Daoy (cell line): ENCODE measurements at places on chromosomes 5 and 9. TPM values are rescaled to one million over a fixed set of nuclear protein-coding genes. Genes with fewer than 3 reads are reported as not detected.

The PNPLA7 gene
- total RNA-seq: under 0.01 TPM in 1 of 2 replicates, not detected in the other

The PDE6A gene
- not detected in 2 replicates for total RNA-seq

The HCN1 gene
- not detected in 2 replicates for total RNA-seq

The SPZ1 gene
- not detected in 2 replicates for total RNA-seq

The TLN1 gene
- 173 and 190 TPM in 2 replicates for total RNA-seq

The PCDHGA7 gene
- total RNA-seq: 0.06 and 0.42 TPM in 2 replicates

DNA sequence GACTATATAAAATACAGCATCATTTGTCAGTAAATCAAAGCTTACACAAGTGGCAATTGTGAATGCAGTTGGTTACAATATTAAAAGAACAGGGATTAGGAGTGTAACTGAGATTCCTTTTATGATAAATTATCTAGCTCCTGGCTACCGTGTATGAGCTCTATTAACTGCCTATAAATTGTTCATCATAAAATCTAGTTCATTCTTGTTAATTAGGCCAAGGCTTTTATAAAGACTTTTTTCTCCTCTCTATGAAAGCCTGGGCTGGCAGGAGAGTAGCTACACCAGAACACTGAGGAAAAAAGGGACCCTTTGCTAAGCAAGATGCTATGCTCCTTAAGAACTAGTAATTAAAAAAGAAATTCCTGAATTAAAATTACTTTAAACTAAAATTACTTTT, 132.4 kb upstream of the MEF2C start:
- no peak for DNase-seq

- no peak for DNase-seq
Measured at GRCh38 chr5:136038635-136039034, 9.8 kb downstream of the TGFBI start.

DNA sequence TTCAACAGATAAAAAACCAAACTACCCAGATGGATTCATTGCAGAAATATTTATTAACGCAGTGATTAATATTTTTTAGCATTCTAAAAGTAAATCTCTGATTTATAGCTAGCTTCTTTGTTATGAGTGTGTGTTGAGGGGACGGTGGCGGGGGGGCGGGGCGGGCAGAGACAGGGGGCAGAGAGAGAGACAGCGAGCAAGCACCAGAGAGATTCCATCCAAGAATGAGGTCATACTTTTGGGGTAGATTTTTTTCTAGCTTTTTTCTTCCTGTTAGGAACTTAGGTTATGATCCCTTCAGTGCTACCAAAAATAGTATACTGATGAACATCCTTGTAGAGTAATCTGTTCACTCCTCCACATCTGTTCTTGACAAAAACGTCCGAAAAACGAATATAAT, 500 bp upstream of the ZNF883 start:
- DNase-seq: peak; percentile 9

DNA sequence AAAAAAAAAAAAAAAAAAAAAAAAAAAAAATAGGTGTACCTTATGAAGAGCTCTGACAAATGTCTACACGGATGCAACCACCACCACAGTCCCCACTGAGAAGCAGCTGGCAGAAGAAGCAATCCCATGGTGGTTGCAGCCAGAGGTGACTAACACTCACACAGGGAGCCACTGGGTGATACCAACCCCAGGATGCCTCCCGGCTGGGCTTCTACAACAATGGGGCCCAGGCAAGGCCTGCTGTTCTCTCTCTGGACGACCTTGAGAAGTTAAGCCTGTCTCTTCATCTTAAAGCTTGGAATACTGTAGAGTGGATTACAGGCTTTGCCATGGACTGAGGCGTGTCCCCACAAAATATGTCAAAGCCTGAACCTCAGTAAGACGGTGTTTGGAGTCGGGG, 104.1 kb downstream of the ROR2 start:
- no peak for DNase-seq

DNA sequence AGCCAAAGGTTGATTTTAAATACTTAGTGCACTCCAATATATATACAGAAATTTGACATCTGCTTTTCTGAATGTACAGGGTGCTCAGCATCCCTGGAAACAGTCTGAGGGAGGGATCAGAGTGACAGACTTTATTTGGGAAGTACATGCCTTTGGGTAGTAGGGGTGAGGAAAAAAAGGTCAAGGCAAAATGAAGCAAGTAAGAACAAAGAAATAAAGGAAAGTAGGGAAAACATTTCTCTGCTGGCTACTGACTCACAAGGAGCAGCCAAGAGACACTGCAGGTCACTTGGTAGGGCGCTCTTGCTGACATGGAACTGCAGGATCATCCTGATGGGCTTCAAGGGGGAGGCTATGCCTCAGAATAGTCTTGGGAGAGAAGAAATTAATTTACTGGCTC, 380.9 kb downstream of the RAB3C start:
- no peak for DNase-seq

- DNase-seq: no peak
Measured at GRCh38 chr9:111938427-111938800, 41.8 kb downstream of the UGCG start.

DNA sequence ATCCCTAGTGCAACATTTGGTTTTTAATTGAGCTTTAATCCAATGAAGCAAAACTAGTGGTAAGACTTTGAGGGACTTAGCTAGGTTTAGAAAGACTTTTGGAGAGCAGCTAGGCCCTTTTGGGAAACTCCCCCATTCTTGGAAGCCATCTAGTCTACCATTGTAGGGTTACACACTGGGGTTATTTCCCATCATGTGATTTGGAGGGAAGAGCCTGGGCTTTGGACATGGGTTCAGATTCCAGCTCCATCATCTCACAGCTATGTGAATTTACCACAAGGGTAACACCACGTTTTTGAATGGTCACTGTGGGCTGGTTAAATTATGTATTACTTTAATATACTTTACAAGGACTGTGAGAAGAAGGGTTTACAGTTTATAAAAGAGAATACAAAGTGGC, 18.3 kb upstream of the TNFSF15 start:
- DNase-seq: peak; percentile 51

- DNase-seq: no peak
Measured at GRCh38 chr9:18067548-18068120, 406.3 kb upstream of the ADAMTSL1 start.

DNA sequence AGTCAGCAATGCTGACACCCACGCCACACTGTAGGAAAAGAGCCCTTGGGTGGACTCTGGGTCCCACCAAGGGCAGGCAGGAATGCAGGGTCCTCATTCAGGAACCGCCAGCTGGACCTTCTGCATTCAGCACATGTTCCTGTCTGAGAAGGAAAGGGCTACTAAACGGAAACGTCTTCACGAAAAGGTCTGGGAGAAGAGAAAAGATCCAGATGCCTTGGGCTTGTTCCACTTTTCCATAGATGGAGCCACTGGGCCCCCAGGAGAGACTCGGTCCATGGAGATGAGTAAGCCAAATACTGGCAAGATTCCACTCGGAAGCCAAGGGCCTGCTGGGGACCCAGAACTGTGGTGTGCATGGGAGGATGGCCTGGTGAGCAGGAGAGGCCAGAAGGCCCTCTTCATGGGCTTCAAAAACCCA, 38.4 kb downstream of the LHFPL2 start:
- DNase-seq: peak; percentile 84

DNA sequence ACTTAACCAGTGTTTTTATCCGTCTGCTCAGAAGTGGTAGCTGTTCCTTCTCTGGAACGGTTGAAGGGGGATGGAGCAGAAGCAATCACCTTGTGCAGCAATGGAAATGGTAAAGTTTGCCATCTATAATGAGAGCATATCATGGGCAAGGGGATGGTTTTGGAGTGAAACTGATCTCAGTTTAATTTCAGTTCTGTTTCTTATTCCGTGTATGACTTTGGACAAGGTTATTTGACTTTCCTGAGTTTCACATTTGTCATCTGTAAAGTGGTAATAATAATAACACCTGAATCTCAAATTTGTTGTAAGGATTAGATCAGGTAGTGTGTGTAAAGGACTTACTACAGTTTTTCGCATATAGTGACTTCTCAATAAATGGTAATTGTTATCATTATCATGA, 106.1 kb downstream of the PCSK1 start:
- DNase-seq: no peak

DNA sequence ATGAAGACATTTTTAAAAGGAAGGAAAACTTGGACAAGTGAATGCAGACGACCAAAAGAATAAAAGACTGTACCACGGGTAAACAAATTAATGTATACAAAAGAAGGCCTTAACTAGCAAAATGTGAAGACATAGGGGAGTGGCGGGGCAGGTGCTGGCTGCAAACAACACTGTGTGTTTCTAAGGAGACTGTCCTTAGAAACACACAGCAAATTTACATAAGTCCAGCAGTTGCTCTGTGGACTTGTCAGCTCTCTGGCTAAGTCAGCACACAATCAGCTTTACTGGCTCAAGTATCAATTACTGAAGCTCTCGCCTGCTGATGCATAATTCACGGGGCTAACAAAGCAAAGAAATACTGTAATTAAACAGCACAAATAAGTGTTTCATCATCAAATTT, 24.8 kb downstream of the PTBP3 start:
- no peak for DNase-seq

DNA sequence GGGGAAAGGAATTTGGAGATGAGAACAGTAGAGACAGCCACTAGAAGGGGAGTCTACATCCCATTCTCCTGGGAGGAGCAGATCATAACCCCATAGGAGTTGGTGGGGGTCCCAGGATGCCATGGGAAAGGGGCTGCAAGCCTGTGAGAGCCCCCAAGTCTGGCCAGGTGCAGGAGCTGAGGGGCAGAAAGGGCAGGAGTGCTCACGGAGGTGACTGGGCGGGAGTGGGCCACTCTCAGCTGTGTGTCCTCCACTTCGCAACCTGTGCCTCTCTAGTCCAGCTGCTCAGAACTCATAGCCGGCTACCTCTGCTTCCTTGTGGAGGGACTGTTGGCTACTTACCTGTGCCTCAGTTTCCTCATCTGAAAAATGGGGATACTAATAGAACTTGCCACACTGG, 263.9 kb downstream of the FSTL4 start:
- no peak for DNase-seq

GRCh38 chr5:111514087-111514486, 1.8 kb upstream of the STARD4 start:
- DNase-seq: no peak

DNA sequence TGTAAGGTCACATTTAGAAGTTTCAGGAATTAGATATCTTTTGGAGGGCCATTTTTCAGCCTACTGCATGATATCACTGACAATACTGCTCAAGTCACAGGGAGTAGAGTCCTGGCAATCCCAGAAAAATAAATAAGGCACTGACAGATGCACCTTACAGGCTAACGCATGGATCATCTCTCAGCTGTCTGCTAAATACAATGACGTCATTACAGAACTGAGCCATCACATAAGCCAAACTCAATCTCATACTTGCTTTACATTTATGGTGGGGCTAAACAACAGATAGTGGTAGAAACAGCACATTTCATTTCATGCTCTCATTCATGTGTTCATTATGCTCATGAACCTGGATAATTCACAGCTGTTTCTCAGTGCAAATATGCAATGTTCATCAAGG, 243.7 kb downstream of the SEMA5A start:
- DNase-seq: no peak

- peak; percentile 62 for DNase-seq
Measured at GRCh38 chr9:131739133-131739958, 530 bp downstream of the RAPGEF1 start.

- no peak for DNase-seq
Measured at GRCh38 chr5:35900972-35901695, 37.3 kb downstream of the CAPSL start.

DNA sequence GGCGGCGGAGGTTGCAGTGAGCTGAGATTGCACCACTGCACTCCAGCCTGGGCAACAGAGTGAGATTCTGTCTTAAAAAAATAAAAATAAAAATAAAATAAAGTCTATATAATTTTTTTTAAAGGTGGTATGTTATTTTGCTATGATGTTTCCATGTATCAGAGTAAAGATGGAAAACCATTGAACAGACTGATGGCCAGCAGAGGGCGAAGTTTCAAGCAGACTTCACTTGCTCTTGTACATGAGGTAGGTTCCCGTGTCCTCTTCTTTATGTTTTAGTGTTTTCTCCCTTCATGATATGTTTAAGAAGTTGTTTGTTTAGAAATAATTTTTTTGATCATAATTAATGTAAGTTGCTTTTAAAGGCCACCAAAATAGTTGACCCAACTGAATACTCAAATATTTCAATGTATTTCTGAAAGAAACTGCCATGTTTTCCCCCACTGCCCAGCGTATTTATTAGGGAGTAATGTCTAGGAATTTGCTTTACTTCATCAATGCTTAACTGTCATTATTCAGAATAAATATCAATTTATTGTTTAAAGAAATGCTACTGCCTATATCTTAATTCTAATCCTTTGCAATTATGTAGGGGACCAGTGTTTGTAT, 146.4 kb downstream of the HACD4 start:
- DNase-seq: peak; percentile 4

GRCh38 chr5:2442496-2443354, 308.8 kb downstream of the IRX2 start:
- no peak for DNase-seq

GRCh38 chr9:137676998-137677397, 58.2 kb downstream of the EHMT1 start:
- no peak for DNase-seq

DNA sequence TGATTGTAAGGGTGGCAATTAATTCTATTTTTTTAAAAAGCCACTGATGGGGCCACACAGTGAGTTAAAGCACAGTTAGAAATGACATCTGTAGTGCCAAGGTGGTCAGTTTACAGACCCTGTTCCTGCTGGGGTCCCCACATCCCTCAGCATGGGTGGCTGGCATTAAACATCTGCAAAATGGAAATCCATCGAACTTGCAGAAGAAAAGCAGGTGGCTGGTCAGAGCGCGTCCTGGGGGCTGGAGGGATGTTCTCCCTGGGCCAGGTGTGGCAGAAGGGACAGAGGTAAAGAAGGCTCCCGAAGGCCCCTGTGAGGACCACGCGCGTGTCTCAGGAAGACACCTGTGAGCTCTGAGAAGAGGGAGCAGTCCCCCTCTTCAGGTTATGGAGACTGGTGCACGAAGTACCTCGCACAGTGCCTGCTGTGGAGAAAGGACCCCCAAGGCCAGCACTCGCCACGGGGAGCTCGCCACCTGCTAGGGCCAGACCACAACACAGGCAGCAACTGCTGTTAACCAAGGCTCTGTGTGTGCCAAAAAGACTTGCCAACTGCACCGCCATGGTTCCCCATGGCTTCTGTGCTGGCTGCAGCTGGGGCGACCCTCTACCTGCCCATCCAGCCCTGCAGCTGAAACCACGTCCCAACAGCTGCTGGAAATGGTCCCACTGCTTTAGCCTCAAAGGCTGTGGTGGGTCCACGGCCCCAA, 65.2 kb downstream of the RASGEF1C start:
- no peak for DNase-seq

DNA sequence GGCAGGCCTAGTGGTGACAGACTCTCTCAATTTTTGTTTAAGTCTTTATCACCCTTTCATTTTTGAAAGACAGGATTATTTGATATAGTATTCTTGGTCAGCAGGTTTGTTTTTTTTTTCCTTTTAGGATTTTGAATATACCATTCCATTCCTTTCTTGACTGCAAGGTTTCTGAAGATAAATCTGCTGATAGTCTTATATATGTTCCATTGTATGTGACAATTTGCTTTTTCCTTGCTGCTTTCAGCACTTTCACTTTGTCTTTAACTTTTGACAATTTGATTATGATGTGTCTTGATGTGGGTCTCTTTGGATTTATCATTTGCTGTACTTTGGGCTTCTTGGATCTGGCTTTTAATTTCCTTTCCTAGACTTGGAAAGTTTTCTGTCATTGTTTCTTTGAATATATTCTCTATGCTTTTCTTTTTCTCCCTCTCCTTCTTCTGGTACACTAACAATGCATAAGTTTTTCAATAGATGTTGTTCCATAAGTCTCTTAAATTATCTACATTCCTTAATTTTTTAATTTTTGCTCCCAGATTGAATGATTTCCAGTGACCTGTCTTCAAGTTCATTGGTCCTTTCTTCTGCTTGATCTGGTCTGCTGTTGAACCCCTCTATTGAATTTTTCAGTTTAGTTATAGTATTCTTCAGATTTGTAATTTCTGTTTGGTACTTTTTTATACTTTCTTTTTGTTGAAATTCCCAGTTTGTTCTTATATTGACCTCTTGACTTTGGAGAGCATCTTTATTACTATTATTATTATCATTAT, 14.6 kb upstream of the FBXW2 start:
- DNase-seq: no peak
